Hepatocyte (in vitro differentiated cells): ENCODE measurements at places on chromosomes 4 and X.

DNA sequence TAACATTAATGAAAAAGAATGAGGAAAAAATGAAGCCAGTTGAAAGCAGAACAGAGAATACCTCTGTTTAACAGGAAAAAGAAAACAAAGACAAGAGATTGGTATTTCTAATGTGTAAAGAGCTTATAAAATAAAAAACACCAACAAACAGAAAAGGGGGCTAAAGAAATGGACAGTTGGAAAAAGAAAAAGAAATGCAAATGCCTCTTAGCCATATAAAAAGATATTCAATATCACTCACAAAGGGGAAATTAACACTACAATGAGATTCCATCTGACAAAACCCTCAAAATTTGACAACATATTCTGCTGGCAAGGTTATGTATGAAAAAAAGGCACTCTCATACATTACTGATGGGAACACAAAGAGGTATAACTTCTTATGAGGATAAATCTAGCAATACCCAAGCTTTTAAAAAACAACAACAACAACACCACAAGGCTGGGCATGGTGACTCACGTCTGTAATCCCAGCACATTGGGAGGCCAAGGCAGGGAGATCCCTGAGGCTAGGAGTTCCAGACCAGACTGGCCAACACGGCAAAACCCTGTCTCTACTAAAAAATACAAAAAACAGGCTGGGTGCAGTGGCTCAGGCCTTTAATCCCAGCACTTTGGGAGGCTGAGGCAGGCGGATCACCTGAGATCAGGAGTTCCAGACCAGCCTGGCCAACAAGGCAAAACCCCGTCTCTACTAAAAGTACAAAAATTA lies 75.8 kb downstream of the FRYL start:
- no peak for DNase-seq

DNA sequence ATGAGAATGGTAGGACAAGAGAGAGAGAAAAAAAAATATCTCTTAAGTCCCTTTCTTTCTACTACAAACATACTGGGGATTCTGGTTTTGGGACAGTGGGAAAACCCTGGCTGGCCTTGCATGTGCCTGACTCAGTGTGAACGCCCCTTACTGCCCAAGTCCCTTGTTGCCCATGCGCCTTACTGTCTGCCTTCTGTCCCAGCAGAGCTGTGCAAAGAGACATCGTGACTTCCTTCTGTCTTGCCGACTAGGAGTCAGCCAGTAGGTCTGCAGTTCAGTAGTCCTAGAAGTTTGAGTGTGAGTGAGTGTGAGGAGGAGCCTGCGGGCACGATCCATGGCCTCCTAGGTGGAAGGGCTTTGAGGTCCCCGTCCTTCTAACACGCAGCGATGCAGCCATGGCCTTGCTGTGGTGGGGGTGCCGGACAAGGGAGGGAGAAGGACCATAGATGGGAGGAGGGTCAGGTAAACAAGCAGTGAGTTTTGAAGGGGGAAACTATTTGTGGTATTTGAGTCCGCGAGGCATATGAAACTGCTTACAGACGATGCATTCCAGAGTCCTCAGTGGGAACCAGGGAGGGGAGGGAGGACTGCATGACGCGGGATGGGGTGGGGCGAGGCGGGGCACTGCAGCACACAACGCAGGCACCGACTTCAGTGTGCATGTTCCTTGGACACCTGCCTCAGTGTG lies at the start of gene XAGE2:
XAGE2 (plus strand) TSS at position 654 of the 688 bp plus-strand sequence. CDS start 994 bp downstream, outside the sequence.
- DNase-seq: no peak

- no peak for DNase-seq
Observed at GRCh38 chr4:127071443-127071842, 561.3 kb upstream of the INTU start.

DNA sequence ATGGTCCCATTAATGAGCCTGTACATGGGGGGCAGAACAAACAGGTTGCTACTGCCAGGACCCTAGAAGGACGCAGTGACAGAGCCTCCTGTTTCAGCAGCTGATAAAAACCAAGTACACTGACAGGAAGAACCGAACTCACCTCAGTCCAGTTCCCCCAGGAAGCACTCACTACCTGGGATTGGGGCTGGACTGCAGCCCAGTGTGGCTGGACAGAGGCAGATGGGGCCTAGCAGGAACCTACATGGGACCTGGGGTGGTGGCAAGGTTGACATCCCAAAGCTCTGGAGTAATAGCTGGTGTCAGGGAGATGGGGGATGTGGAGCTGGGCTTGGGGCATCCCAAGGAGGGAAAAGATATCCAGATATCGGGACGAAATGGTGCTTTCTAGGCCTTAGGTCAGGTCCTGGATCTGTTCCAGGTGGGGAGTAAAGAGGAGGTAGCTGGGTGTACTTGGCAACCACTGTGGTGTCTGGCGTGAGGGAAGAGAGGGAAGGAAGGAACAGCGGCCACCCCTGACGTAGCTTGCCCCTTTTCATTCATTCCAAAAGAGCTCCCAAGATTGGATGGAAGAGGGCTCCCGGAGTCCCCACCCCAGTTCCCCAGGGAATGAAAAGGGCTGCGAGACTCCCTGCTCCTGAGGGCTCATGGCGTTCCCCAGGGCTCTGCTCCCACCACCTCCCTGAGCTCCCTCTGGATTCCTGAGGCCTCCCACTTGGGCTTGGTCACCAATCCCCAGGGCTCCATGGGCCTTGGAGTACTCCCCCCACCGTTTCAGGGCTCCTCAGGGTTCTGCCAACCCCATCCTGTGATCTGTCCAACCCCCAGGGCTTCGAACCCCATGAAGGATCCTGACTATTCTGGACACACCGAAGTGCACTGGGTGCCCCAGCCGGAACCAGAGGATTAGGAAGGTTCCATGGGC lies 4.5 kb downstream of the EMD start:
- DNase-seq: no peak

DNA sequence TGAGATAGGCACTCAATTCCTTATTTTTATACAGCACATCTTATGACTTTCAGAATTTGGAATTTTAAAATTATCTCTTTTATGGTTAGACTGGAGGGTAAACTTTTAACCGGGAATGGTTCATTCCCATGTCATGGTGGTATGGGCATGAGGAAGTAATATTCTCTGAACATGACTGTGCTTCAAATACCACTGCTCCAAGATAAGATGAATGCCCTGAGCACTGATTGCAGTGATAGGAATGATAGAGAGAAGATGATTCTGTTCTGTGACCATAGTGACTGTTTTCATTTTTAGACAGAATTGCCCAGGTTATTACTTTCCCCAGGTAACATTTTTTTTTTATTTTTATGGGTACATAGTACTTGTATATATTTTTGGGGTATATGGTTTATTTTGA lies 187.4 kb downstream of the ATOH1 start:
- no peak for DNase-seq

GRCh38 chrX:142891046-142891445 lies 134.7 kb upstream of the SPANXN4 start:
- DNase-seq: no peak

- no peak for DNase-seq
Observed at GRCh38 chr4:89294573-89295269, 12.9 kb downstream of the GPRIN3 start.

DNA sequence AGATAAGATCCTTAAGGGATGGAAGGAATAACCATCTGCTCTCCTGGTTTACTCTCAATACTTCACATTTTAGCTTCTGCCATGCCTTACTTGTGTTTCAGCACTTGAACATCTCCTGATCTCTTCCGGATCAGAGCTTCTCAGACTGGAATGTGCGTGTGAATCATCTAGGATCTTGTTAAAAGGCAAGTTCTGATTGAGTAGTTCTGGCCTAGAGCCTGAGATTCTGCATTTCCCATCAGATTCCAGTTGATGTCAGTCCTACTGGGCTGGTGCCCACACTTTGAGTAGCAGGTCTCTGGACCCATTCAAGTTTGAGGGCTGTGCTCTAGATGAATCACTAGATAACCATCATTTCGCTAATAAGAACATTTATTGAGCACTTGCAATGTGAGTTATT lies 20.0 kb downstream of the NDP start:
- no peak for DNase-seq
